ENCODE measurements at places on chromosomes 1 and 21.

DNA sequence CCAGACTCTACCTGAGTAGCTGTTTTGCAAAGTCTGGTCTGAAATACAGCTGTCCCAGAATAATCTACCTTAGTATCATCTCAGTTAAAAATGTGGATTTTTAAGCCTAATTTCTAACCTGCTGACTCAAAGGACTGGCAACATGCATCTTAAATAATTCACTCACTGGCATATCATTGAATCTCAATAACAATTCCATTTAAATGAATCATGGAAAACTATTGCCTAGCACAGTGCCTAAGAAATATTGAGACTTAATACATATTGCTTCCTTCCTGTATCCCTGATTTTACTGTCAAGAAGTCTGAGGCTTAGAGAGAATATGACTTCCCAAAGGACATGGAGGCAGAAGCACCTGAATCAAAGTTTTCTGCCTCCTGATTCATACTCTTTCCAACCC lies 3.1 kb downstream of the CCDC190 start:
- no peak for DNase-seq

DNA sequence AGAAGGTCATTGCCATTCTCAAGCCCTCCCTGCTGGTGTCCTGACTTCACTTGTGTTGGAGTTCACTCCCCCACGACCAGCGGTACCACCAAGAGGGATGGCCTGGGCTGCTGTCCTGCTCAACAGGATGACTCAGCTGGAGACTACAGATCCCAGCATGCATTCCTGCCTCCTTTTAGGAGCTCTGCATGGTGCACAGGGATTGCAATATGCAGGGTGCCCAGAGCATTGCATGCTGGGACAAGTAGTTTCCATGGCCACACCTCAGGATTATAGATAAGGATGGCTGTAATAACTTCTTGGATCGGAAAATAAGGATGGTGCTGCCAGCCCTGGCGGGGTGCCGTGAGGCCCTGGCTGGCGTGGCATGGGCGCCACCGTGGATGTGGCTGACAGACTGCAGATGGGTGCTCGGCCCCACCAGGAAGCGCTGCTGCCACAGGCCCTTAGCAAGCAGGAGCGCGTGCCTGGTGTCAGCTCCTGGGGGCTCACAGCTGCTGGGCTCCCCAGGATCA lies 150.0 kb downstream of the CASZ1 start:
- DNase-seq: no peak

DNA sequence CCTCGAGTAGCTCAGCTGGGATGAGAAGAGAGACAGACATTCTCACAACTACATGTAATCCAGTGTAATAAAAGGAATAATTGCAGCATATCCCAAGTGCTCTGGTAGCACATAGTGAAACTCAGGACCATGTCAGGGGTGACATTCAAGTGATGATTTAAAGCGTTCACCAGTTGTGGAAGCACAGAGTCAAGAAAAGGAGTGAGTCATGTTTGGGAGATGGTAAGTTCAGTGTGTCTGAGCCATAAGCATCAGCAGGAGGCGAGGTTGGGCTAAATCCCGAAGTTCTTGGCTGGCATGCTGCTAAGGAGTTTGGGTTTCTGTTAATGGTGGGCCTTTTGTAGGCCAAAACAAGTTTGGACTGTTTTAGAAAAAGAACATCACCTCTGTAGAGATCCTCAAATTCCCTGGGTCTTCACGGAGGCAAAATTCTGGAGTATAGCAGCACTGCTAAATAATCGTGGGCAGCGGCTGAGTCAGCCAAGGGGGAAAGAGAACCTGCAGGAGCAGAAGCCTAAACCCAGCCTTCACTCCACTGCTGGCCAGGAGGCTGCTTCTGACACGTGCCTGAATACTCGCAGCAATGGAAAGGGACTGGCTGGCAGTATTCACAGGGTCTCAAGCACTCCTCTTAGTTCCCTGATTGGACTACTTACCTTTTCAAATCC lies 7.2 kb upstream of the NHLH1 start:
- DNase-seq: no peak

DNA sequence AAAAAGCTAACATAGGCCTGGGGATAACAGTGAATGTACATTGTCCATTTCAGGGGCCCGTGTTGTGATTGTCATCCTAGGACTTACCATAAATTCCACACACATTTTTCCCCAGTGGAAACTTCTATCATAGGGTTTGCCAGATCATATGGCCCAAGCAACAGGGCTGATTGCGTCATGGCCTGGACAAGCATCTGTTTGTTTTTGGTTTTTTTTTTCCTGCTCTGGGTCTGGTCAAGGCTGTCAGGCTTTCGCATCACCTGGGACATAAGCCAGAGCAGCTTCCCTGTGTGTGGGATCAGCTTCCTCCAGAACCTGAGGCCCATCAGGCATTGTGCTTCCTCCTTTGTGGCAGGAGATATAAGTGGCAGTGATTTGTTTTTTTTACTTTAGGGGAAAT lies 598.5 kb upstream of the USP24 start:
- DNase-seq: no peak

- no peak for DNase-seq
These were observed 9.3 kb downstream of the DISP3 start for GRCh38 chr1:11488201-11488770.

- no peak for DNase-seq
These were observed 745.8 kb downstream of the MRPL39 start for GRCh38 chr21:24861471-24861870.

GRCh38 chr1:227774051-227774731 lies 39.0 kb downstream of the SNAP47 start:
- DNase-seq: no peak

GRCh38 chr1:154807048-154807591 lies 63.0 kb downstream of the KCNN3 start:
- DNase-seq: no peak

- no peak for DNase-seq
These were observed 97.2 kb downstream of the VPS13D start for GRCh38 chr1:12326986-12327385.

DNA sequence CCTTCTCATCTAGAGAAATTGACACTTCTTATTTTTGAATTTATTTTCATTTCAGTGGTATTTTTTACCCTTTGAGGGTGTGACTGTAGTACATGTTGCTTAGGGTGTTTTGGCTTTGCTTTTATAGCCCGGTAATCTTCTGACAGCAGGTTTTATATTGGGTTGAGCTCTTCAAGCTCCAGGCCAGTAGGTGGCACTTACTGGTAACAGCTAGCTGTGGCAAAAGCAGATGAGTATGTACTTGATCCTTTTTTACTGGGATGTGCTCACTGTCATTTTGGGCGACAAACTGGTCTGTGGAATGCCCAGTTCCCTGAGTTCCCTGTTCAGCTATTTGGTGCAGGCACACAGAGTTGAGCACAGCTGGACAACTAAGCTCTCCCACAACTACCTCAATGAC lies 916.2 kb upstream of the B3GALT2 start:
- no peak for DNase-seq

GRCh38 chr1:94384485-94385265 lies 33.5 kb upstream of the ABCD3 start:
- no peak for DNase-seq

GRCh38 chr1:162905174-162906158 lies 44.5 kb upstream of the CCDC190 start:
- no peak for DNase-seq

- DNase-seq: no peak
These were observed 635.9 kb downstream of the MATN1 start for GRCh38 chr1:30087465-30087864.

- DNase-seq: no peak
These were observed 61.5 kb downstream of the SLC37A1 start for GRCh38 chr21:42575111-42575510.

DNA sequence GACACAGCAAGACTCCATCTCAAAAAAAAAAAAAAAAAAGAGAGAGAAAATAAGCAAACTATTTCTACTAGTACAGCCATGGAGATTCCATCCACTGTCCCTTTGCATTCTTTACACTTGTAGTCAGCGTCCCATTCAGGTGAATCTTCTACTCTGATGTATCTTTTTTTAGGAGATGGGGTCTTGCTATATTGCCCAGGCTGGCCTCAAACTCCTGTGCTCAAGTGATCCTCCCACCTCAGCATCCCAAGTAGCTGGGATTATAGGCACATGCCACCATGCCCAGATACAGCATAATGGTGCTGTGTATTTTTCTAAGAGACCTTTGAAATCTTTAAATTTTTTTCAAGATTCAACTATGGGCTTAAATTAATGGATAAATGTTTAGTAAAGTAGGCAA lies 8.1 kb upstream of the CENPL start:
- no peak for DNase-seq

- DNase-seq: no peak
These were observed 151.3 kb downstream of the CLIC6 start for GRCh38 chr21:34820051-34820450.

DNA sequence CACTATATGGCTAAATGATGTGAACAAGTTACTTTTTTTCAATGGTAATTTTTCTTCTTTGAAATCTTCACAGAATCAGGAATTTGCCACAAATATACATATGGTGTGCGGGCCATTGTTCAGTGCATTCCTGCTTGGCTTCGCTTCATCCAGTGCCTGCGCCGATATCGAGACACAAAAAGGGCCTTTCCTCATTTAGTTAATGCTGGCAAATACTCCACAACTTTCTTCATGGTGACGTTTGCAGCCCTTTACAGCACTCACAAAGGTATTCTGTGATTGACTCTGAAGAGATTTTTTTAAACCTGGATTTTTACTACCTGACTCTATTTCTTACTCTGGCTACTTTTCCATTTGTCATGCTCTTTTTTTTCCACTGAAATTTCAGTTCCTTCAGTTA lies 76.2 kb upstream of the KIAA1614 start:
- no peak for DNase-seq

GRCh38 chr1:29767088-29767685 lies 530.9 kb downstream of the PTPRU start:
- no peak for DNase-seq

DNA sequence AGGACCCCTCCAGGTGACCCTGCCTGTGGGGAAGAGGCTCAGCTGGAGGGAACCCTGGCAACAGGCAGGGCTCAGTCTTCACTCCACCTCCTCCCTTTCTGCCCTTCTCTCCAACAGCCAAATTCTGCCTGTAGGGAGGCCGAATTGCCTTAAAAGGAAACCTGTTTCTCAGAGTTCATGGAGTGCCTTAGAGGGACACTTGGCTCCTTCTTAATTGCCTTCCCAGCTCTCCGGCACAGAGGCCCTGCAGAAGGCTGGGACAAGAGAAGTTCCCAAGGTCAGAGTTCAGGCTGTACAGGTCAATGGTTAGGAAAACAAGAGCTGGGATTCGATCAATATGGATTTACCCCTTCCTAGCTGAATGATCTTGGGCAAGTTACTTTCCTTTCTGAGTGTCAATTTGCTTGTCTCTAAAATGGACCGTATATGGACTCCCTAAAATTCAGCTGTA lies 6.2 kb downstream of the CSRP1 start:
- peak; percentile 82 for DNase-seq

- DNase-seq: no peak
These were observed 39.4 kb downstream of the PIK3C2B start for GRCh38 chr1:204455063-204455830.

GRCh38 chr1:152392909-152393308 lies 21.2 kb downstream of the CRNN start:
- DNase-seq: no peak

DNA sequence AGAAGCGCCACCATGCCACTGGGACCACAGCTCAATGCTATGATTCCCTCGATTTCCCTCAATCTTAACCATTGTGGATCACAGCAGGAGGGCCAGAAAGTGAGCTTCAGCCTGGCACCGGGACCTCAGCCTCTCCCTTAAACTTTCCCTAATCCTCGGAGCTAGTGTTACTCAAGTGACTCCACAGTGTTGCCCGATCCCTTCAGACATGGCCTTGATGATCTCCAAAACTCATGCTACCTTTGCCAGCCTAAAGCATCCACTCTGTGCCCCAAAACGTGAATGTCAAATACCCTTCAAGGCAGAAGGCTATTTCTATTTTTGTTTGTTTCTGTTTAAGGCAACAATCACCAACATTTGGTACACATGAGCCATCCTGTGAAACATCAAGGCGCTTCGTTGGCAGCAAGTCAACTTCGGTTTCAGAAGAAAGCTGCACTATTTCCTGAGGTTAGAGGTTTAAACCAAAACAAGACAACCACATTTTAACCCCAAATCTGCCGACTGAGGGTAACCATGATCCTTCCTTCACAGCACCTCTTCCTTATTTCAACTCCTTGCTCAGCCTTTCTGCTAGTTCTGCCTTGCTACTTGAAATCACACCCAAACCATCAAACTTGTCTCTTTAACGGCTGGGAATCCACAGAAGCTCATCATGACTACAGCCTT lies 94.4 kb upstream of the KRTAP19-8 start:
- no peak for DNase-seq

GRCh38 chr1:59703918-59704378 lies 110.8 kb upstream of the HOOK1 start:
- DNase-seq: no peak

DNA sequence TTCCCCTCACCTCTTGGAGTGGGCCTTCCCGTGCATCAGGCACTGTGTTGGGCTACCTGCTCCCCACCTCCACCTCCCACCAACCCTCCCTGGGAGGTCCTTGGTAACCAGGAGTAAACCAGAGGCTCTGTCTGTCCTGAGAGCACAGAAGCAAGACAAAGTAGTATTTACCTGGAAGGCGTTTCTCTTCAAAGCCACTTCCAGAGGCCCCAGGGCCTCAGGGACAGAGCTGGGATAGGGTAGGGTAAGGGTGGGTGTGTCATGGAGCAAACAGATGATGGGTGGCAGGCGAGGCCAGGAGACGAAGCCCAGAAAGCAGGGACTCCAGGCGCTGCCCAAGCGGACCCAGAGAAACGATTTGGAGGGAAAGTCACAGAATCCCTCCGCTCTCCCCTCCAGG lies 77.2 kb upstream of the TARDBP start:
- no peak for DNase-seq

DNA sequence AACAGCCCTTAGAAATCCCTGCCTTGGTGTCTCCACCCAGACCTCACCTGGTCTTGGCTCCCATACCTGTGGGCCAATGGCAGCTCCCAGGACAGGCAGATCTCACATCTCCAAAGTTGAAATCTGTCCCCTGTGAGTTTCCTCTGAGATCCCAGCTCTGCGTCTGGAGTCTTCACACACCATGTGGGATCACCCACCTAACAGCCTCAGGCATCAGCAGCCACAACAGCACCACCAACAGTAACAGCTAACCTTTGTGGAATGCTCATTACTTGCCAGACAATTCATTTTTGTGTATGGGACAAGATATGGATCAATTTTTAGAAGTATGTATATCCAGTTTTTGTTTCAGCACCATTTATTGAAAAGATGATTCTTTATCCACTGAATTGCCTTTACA lies 523.2 kb downstream of the MATN1 start:
- no peak for DNase-seq

GRCh38 chr1:18452550-18452949 lies 28.2 kb upstream of the KLHDC7A start:
- no peak for DNase-seq

DNA sequence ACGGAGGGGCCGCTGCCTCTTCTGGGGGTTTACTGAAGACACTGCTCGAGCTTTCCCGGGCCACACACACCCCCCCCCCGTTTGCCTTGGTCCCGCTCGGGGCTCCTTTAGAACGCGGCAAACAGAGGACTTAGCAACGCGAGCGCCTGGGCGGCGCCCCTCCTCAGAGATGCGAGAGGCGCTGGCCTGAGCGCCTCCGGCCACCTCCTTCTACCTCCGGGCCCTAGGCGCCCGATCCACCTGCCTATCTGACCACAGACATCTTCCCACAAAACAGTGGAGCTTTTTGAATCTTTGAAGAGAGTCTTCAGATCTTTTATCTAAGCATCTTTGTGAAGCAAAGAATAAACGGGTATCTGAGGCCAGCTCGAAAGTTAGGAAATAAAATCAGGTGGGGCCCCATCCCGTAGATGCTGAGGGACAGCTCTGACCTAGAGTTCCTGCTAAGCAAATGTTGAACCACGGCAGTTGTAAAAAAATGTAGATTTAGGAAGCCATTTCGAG lies 436 bp upstream of the TTLL7 start:
- DNase-seq: peak; percentile 90

Measured in anterior cingulate cortex (tissue), 58 donors.